Ascending aorta (tissue), 2 donors: ENCODE measurements at places on chromosomes 7 and 10. TPM values are rescaled to one million over a fixed set of nuclear protein-coding genes. Genes with fewer than 3 reads are reported as not detected.
A peak's percentile ranks its signal among the peaks of the same experiment; 100 is the strongest.

GRCh38 chr10:113027230-113027573, 77.2 kb downstream of the TCF7L2 start:
- no peak for DNase-seq

DNA sequence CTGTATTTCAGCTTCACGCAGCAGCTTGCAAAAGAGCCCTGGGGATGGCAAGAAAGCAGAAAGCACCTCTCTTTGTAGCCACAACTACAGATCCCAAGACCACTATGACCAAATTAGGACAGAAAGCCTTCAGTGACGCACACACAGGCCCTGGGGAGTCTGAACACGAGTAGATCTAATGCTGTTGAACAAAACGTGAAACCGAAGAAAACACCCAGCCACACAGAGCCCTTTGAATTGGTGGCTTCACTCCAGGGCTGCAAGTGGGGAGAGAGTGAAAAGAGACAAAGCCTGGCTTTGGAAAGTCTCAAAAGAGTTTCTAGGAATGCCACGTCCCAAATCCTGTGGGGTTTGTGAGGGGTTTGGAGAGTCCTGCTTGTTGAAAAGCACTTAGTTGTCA, 28.4 kb downstream of the PLXNA4 start:
- DNase-seq = no peak

- peak; percentile 66 for DNase-seq
Measured at GRCh38 chr10:4081685-4082111, 296.7 kb upstream of the KLF6 start.

ITPRIP gene
- total RNA-seq = 51.0 TPM

PRSS37 gene
- not detected for total RNA-seq

- DNase-seq = no peak
Measured at GRCh38 chr7:106659166-106659962, 1.6 kb downstream of the CCDC71L start.

CPED1 gene
- total RNA-seq = 69.5 TPM

DNA sequence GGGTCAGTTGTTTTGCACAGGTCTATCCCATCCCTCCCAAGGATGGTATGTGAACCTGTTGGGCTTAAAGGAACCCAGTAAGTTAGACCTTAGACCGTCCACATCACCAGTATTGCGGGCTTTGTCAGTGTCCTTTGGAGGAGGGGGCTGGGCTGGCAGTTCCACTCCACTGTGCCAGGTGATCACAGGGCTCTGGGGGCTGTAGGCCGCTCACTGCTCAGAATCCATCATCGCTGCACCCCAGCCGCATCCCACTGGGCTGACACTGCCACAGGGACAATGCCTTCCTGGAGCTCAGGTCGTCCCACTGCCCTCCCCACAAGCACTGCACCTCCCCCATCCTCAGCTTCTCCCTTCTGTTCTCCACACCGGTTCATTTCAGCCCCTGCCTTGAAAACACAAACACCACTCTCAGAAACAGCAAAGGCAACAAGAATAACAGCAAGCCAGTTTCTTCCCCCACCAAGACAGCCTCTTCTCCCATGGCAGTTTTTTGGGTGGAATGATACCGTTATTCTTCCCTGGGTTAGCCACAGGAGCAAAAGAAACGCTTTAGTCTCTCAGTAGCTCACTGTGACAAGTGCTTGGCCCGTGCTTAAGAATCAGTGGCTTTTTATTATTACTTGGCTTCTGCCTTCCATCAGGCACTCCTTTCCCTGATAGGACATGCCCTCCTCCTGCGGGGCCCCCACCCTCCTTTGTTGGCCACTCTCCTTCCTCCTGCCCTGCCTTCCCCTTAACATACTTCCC, 111.2 kb downstream of the GRK5 start:
- no peak for DNase-seq

DNA sequence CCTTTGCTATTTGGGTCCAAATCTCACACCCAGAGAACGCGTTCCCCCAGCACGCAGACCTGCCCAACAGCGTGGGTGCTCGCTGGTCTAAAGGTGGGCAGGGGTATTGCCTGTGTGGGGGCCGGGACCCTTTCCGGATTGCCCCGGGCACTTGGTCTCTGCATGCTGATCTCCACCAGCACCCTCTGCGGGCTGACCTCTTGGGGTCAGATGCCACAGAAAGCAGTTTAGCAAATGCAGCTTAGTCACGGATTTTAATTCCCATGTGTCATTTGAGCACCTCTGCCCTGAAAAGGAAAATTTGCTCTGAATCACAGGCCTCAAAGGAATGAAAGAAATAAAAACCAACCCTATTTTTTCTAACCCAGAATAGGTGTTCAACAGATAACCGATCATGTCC, 46.7 kb downstream of the PKD1L1 start:
- DNase-seq = peak; percentile 35

GRCh38 chr7:375901-376305, 85.9 kb downstream of the FOXL3 start:
- peak; percentile 54 for DNase-seq

ACSM6 gene
- total RNA-seq = not detected

DNA sequence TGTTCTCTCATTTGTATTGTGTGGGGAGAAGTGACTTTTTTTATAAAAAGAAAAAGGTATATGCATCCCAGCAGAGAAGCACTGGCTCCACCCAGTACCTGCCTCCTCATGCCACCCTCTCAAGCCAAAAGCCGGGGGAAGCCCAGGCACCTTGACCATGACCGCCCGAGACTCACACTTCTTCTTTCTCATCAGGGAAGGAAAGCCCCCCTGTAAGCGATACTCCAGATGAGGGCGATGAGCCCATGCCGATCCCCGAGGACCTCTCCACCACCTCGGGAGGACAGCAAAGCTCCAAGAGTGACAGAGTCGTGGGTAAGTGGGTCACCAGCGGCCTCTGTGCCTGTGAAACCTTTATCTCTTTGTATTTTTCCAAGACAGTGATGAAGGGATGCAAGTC, 22.9 kb downstream of the IKZF1 start:
- DNase-seq = no peak

- no peak for DNase-seq
Measured at GRCh38 chr10:62491597-62491996, 117.4 kb downstream of the ZNF365 start.

DNA sequence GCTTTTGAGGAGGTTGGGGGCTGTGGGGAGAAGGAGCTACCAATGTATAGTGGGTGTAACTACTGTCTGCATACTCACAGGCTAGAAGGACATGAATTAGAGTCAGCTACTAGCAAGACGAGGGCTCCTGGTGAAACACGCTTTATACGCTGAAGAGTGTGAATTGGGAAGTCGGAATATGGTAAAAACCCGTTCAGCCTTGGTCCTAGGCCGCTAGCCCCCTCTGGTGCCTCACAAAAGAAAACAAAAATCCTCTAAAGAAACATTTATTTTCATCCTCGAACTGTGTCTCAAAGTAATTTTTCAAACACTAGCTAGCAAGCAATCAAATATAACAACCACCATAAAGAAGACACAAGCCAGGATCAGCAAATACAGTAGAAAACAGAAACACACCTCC, 338.1 kb upstream of the SEMA3C start:
- DNase-seq = no peak
